HS-27A (cell line): ENCODE measurements at places on chromosomes 12 and 14.
A peak's percentile ranks its signal among the peaks of the same experiment; 100 is the strongest.

DNA sequence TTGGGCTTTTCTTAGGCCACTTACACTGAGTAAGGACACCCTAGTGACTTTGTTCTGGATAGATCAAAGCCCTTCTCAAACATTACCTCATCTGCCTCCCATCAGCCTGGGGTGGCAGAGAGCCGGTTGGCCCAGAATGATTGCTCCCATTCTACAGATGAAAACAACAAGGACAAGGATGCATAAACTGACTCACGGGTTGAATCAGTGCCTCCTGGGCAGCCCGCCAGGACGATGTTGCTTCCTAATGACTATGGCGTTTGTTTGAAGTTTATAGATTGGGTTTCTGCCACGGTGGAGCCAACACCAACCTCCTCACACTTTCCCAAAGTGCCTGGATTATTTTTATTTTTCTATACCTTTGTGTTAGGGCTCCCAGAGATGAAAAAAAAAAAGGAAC is 3.6 kb upstream of the VRK1 start:
- DNase-seq, result no peak

- DNase-seq, result no peak
Measured at GRCh38 chr12:104990950-104991349, 4.8 kb downstream of the NOPCHAP1 start.

GRCh38 chr12:107241411-107241810 is 148.1 kb upstream of the CRY1 start:
- DNase-seq, result no peak

DNA sequence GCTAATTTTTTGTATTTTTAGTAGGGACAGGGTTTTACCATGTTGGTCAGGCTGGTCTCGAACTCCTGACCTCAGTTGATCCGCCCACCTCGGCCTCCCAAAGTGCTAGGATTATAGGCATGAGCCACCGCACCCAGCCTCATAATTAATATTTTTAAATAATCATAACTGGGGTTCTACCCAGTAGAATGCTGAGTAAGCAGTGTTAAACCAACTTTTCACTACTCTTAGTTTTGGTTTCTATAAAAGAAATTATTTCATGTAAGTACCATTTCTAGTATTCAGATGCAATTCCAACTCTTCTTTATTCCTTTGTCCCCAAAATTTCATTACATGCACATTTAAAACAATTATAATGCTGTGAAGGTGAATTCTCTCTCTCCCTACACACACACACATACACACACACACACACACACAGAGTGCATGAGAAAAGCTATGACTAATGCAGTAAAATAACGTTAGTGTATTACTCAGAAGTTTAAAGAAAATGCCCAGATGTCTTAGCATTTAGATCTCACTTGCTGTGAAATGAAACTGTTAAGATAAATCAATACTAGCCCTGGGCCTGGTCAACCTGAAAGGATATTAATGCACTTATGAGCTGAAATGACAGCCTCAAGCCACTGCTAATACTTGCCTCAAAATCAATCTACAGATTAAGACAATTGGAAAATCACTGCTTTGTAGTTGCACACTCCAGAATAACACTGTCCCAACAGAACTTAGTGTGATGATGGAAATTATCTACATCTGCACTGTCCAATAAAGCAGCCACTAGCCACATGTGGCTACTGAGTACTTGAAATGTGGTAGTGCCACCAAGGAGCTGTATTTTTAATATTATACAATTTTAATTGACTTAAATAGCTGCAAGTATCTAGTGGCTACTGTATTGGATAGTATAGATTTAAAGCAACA is 36.0 kb downstream of the PTPN21 start:
- DNase-seq, result peak; percentile 15

- DNase-seq, result no peak
Measured at GRCh38 chr14:56463271-56463890, 116.2 kb upstream of the TMEM260 start.

DNA sequence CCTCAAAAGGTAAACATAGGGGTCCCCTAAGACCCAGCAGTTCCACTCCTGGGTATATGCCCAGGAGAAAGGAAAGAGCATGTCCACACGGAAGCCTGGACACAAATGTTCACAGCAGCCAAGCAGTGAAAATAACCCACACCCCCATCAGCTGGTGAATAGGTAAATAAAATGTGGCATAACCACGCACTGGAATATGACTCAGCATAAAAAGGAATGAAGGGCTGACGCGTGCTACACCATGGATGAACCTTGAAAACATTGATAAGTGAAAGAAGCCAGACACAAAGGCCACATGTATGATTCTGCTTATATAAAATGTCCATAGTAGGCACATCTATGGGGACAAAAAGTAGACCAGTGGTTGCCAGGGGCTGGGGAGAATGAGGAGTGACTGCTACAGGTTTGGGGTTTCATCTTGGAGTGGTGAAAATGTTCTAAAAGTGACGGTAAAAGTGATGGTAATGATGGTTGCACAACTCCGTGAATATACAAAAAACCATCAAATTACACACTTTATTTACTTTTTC is 3.8 kb upstream of the SCARB1 start:
- DNase-seq, result no peak

DNA sequence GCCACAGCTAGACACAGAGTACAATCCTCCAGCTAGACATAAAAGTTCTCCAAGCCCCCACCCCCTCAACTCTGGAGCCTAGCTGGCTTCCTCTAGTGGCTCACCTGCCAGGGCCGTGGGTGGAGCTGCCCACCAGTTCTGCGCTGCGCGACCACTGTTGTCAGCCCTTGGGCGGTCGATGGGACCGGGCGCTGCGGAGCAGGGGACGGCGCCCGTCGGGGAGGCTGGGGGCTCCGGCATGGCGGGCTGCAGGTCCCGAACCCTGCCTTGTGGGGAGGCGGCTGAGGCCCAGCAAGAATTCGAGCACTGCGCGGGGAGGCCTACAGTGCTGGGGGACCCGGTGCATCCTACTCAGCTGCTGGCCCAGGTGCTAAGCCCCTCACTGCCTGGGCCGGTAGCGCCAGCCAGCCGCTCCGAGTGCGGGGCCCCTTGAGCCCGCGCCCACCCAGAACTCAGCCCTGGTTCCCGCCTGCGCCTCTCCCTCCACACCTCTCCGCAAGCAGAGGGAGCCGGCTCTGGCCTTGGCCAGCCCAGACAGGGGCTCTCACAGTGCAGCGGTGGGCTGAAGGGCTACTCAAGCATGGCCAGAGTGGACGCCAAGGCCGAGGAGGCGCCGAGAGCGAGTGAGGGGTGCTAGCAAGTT is 51.0 kb downstream of the RTN1 start:
- no peak for DNase-seq

DNA sequence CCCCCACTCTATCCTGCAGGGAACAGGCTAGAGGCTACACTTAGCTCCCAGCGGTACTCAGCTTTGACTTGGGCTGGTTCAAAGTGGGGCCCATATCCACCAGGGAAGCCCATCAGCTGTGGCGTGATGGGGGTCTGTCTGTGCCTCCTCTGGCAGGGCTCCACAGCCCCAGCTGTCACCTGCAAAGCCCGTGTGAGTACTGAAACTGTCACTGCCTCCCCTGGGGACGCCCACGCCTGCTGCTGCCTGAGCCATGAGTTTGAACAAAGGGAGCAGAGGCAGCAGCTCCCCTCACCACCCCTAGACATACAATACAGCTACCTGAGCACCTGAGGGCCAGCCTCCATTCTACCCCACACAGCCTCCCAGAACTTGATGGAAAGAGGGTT is 5.0 kb downstream of the REM2 start:
- no peak for DNase-seq

DNA sequence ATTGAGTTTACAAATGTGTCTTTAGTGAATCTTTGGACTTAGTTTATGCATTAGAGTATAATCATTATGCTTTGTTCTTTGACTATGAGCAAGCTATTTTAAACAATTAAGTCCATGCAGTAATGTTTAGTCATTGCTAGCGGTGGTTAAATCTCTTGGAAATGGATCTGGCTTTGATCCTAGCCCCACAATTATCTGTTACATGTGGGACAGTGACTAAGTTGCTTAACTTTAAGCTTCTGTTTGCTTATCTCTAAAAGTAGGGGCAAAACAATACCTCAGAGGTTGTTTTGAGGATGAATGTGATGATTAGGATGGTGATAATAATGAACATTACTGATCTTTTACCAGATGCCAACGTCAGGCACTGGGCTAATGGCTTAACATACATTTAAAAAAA is 124.2 kb downstream of the NPAS3 start:
- DNase-seq, result no peak

DNA sequence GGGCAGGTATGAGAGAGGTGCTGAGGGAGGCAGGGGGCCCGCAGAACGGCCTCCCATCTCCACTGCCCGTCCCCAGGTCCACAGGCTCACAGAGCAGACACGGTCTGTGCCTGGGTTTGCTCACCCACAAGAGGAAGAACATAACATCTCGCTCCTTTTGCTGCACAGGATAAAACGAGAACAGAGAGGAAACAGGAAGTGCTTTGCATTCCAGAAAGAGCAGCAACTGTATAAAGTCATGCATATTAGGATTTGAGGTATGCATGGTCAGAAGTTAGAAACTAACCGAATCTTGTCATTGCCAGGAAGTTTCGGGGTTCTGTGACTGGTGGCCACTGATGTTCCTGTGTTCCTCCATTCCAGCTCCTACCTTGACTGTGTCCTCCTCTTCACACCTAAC is 25.0 kb downstream of the NTF3 start:
- DNase-seq, result peak; percentile 67

- DNase-seq, result no peak
Measured at GRCh38 chr14:51855234-51855633, 5.2 kb upstream of the GNG2 start.

DNA sequence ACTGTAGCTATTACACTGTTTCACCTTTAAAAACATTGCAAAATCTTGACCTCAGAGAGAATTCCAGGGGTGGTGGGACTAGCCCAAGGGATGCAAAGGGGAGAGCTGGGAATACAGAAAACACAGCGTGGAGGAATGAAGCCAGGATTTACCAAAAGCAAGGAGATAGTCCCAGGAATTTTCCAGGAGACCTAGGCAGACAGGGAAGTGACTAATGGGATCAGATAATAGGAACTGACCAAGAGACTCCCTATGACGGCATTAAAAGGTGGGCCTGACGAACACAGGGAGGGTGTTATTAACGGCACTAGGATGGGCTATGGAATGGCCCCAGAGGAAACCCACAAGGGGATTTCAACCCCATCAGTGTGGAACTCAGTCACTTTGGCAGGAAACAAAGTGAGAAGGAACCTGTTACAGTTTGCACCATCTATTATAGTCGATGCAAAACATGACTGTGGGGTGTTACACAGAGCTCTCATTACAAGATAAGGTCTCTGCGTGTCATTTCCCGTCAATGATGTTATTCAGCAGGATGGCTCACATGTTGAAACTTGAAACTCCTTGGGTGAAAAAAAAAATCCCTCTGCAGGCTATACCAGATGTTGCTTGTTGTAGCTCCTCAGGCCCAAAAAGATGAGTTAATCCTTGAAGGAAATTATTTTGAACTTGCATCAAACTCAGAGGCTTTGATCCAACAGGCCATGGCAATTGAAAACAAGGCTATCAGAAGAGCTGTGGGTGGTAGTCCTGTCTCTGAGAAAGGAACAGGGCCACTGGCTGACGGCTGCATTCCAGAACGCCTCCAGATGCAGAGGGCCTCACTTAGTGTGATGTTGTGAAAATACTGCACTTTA is 58.7 kb downstream of the DRAM1 start:
- DNase-seq, result peak; percentile 65

DNA sequence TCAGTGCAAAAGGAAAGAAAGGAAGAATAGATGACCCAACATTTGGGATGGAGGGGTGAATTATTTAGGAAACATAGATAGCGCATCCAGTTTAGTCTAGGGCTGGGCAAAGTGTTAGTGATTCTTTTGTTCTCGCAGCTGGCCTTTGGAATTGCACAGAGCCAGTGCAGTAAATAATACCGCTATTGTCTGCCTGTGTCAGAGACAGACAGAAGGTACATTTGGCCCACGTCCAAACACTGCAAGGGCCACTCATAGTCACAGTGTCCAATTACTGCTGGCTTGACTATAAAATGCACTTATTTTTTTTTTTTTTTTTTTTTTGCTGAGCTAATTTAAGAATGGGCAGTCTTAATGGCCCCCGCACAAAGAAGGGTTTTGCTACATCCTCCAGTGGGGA is 638.6 kb downstream of the BCL11B start:
- DNase-seq, result no peak

GRCh38 chr12:3632754-3633153 is 120.2 kb downstream of the CRACR2A start:
- no peak for DNase-seq

DNA sequence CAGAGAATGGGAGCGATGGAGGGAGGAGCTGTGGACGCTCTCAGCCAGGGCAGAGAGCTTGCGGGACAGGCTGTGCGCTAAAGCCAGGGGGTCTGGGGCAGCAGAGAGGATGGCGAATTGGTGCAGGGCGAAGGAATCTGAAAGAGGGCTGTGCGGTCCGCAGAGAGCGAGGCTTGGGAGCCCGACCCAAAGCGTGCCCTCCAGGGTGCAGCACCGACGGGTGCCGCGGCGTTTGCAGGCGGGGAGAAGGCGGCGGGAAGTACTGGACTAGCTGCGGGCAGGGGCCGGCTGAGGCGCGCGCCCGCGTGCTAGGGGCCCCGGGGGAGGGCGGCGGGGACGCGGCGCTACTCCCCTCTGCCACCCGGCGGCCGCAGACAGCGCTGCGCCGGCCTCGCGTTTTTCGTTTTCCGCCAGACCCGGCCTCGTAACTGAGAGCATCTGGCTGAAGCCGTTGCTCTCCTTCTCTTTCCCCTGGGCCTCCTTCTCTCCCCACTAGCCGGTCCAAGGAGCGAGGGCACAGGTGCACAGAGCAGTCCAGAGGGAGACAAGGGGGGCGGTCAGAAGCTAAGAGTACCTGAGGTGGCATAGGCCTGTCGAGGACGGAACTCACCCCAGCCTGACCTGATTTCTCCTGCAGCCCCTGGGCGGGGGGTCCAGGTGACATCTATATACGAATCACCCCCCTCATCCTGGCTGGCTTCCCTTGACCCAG is 24.9 kb downstream of the SLC6A12 start:
- DNase-seq, result no peak

- DNase-seq, result no peak
Measured at GRCh38 chr12:47141459-47141858, 61.7 kb upstream of the AMIGO2 start.

DNA sequence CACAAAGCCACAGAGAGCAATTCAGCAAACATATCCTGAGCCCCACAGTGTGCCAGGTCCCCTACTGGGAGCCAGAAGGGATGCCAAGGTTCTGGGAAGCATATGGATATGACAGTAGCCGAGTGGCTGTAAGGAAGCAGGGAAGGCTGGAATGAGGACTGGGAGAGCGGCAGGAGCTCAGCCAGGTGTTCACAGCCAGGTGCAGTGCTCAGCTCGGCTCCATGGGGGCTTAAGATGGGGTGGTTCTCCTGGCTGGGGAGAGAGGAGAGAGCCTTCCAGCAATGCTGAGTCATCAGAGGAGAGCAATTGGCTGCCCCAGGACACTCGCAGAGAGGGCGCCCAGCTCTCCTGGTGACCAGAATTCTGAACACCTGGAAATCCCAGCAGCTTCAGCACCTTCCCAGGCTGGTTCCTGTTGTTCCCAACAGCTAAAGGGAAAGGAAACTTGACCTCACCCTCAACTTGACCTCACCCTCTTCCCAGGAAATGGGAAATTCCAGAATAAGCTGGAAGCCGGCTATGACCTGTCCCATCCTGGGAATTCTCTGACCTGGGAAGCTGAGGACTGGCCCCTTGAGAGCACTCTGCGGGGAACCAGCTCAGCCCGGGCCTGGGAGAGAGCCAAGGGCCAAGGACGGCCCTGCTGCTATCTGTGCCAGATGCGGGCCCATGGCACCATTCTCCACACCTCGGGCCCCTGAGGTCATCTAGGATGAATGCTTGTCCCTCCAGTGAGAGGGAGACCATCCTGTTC is 34.6 kb downstream of the SLC6A12 start:
- no peak for DNase-seq

GRCh38 chr14:102731871-102732800 is 45.1 kb upstream of the TRAF3 start:
- no peak for DNase-seq

- DNase-seq, result no peak
Measured at GRCh38 chr14:78403278-78403815, 233.2 kb downstream of the NRXN3 start.
